ENCODE measurements at places on chromosomes 13 and 19. TPM values are rescaled to one million over a fixed set of nuclear protein-coding genes. Genes with fewer than 3 reads are reported as not detected.

OR7C1 gene
- 0.06 TPM for total RNA-seq

OVOL3 gene
- not detected for total RNA-seq

ZBTB7A gene
- 29.7 TPM for total RNA-seq

ZNF835 gene
- total RNA-seq, result not detected

GRCh38 chr13:26664876-26665275, 95.7 kb downstream of the GPR12 start:
- DNase-seq, result no peak

- DNase-seq, result no peak
Measured at GRCh38 chr19:30206187-30206586, 166.0 kb upstream of the ZNF536 start.

SIGLEC10 gene
- not detected for total RNA-seq

GRCh38 chr19:28221736-28222135, 991.2 kb downstream of the UQCRFS1 start:
- no peak for DNase-seq

ZNF77 gene
- 2.9 TPM for total RNA-seq

ZNF69 gene
- total RNA-seq, result 8.8 TPM

DNA sequence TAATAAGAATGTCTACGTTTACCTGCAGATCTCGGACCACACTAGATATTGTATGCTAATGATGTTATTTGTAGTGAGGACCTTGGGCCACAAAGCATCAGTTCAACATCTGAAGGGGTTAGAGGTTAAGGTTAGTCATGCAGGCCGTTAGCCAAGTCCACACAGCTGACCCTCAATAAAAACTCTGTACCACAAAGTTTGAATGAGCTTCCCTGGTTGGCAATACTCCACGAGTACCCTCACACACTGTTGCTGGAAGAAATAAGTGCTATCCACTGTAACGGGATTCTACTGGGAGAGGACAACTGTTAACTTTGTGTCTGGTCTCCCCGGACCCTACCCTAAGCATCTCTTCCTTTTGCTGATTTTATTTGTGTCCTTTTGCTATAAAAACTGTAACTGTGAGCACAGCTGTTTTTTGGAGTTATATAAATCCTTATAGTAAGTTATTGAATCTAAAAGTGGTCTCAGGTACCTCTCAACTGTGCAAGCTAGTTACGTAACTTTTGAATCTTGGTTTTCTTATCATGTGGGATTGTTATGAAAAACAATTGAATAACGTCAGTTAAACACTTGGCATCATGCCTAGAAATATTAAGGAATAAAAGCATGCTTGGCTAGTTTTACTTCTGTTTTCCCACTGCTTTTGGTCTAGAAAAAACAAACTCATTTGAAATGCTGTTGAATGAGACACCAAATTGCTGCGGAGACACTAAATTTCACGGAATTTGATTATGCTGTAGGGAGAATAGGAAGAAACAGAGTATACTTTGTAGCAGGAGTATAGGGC, 181.5 kb downstream of the DNAJC3 start:
- DNase-seq, result peak; percentile 55

DNA sequence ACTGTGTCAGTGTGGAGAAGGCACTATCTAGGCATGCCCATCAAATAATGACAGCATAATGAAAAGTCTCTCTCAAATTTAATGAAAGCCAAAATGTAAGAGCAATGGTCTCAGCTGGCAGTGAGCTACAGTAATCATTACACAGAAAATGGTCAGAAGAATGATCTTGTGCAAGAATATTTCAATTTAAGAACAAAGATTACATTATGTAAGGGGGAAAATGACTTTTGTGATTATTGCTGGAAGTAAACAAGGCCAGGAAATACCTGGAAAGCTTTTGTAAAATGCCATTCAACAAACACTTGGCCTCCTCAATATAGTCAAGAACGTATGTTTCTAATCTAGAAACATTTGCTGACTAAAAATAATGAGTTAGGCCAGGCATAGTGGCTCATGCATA, 89.1 kb downstream of the CAB39L start:
- no peak for DNase-seq

KEAP1 gene
- 84.3 TPM for total RNA-seq

GRCh38 chr19:51772977-51773376, 12.0 kb downstream of the FPR2 start:
- DNase-seq, result no peak

SIGLEC8 gene
- total RNA-seq, result not detected

- no peak for DNase-seq
Measured at GRCh38 chr19:34383599-34383998, 18.6 kb downstream of the GPI start.

DNA sequence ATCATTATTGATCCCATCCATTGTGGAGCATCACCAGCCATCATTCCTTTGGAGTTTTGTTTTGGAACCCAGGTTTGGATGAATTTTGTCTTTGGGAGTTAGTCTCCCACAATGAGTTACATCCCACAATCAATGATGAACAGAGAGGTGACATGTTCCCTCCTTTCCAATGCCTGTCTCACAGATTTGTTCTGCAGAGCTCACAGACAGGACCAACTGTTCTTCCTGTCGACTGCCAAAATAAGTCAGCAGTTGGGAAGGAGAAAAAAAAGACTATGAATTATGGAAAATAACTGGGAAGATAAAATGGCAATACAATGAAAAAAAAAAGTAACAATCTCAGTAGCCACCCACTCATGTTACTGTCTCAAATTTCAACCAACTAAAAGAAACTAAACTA, 489.1 kb downstream of the MYO16 start:
- DNase-seq, result peak; percentile 13

GRCh38 chr13:62710787-62711186, 1295.1 kb upstream of the PCDH20 start:
- DNase-seq, result no peak

DNA sequence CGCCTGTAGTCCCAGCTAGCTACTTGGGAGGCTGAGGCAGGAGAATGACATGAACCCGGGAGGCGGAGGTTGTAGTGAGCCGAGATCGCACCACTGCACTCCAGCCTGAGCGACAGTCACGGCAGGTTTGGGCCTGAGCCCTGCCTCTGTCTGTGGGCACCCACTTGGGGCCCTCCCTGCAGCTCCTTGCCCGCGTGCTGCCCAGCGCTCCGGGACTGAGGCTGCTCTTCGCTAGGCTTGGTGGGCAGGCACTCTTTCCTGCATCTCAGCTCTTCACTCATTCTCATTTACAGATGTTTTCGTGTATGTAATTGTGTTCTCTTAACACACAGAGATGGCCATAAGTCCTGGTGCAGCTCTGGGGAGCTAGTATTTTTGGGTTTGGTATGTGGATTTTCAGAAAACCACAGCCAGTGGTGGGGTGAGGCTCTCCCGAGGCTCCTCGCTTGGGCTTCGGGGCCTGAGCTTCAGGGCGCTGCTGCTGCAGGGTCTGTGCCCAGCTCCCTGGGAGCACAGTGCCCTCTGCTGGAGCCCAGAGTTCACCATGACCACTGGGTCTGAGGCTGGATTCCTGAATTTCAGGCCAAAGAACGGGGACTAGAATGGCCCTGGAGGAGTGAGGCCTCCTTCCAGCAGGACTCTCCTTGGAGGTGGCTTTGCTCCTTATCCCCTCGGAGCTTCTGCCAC, 15.2 kb downstream of the UPF1 start:
- DNase-seq, result peak; percentile 68

DHDH gene
- not detected for total RNA-seq

FXYD7 gene
- not detected for total RNA-seq

KIRREL2 gene
- not detected for total RNA-seq

FAM216B gene
- not detected for total RNA-seq

- no peak for DNase-seq
Measured at GRCh38 chr19:34651747-34652146, 25.2 kb downstream of the SCGB2B2 start.

GRCh38 chr13:31485651-31486051, 253.7 kb upstream of the RXFP2 start:
- peak; percentile 35 for DNase-seq

TTYH1 gene
- not detected for total RNA-seq

- DNase-seq, result no peak
Measured at GRCh38 chr19:19271828-19272599, 1.1 kb downstream of the TM6SF2 start.

GRCh38 chr13:60837806-60838205, 440.8 kb downstream of the TDRD3 start:
- DNase-seq, result no peak

- DNase-seq, result no peak
Measured at GRCh38 chr13:105170438-105170837, 1365.0 kb downstream of the EFNB2 start.

Measured in LHCN-M2 (cell line).